ENCODE measurements at places on chromosomes 7 and 10.

GRCh38 chr10:77507291-77507880 is 130.2 kb downstream of the KCNMA1 start:
- no peak for DNase-seq

- DNase-seq = no peak
Observed at GRCh38 chr10:47247148-47248059, 52.6 kb upstream of the GDF10 start.

GRCh38 chr10:28214219-28214618 is 88.6 kb downstream of the MPP7 start:
- DNase-seq = no peak

DNA sequence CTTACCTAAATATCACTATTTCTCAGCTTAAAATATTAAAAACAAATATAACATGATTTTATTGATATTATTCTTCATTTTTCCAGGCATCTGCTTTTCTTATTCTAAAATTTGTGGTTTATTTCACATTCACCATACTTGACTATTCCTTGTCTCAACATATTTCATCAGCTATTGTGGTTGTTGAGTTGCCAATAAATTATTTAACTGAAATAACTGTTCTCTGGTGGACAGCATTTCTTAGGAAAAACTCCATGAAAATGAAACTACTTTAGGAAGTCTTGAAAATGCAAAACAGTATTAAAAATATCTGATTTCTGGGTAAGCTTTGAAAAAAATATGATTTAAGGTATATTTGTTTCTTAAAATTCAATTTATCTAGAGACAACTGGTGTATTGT is 122.9 kb upstream of the SEMA3A start:
- no peak for DNase-seq

DNA sequence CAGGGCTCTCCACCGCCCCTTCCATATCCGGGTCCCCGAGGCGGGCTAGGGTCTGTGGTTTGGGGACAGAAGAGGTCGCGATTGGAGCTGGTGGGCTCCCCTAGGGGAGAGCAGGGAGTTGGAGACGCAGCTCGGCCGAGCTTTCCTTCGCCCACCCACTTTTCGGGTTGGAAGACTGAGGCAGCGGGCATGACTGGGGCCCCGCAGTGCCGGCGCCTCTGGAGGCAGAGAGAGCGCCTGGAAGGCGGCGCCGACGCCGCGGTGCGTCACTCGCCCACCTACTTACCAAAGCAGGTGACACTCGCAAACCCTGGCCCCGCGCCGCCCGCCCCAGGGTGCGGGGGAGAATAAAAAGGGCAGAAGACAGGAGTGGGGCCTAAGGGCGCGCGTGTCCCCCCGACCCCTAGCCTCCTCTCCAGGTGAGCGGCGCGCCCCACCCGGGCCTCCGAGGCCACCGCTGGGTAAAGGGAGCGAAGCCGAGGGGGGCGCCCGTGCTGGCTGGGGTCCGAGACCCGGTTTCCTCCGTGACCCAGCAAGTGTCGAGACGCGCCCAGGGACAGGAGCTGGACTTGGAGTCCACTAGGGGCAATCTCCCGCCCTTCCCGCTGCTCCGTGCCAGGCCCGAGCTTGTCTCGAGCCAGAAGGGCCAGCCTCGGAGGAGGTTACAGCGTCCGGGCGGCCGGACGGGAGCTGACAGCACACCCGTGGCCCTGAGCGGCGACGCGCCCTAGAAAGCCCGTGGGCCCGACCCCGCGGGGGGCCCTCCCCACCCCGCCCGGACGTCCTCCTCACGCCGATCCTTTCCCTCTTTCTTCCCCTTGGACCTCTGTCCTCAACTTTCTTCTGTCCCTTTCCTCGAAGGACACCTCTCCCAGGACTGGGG is 34.4 kb upstream of the GRID1 start:
- DNase-seq = no peak

- no peak for DNase-seq
Observed at GRCh38 chr7:86320889-86321288, 322.8 kb upstream of the GRM3 start.

DNA sequence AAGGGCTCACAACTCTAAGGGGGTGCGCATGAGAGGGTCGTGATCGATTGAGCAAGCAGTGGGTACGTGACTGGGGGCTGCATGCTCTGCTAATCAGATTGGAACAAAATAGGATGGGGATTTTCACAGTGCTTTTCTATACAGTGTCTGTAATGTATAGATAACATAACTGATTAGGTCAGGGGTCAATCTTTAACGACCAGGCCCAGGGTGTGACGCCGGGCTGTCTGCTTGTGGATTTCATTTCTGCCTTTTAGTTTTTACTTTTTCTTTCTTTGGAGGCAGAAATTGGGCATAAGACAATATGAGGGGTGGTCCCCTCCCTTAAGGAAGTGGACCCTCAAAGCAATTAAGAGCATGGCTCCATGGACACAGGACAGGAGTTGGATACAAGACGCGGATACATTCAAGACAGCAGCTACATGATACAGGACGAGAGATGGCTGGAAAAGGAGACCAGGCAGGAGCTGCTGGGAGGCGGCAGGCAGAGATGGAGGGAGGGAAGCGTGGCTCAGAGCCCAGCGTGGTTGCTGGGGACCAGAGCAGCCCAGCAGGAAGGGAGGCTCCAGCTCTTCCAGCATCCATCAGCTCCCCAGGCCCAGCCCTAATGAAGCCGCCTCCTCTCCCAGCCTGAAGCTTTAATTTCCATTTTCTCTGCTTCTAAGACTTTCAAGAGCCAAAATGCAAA is 31.6 kb downstream of the GSDME start:
- DNase-seq = no peak

GRCh38 chr7:2893411-2893861 is 49.3 kb upstream of the GNA12 start:
- no peak for DNase-seq

GRCh38 chr7:33874943-33875342 is 30.4 kb upstream of the BMPER start:
- DNase-seq = no peak

GRCh38 chr7:112092709-112093395 is 113.3 kb downstream of the DOCK4 start:
- no peak for DNase-seq

- DNase-seq = no peak
Observed at GRCh38 chr10:52903397-52903938, 130.9 kb upstream of the MBL2 start.

GRCh38 chr10:72365106-72365895 is 10.6 kb upstream of the DNAJB12 start:
- DNase-seq = no peak

DNA sequence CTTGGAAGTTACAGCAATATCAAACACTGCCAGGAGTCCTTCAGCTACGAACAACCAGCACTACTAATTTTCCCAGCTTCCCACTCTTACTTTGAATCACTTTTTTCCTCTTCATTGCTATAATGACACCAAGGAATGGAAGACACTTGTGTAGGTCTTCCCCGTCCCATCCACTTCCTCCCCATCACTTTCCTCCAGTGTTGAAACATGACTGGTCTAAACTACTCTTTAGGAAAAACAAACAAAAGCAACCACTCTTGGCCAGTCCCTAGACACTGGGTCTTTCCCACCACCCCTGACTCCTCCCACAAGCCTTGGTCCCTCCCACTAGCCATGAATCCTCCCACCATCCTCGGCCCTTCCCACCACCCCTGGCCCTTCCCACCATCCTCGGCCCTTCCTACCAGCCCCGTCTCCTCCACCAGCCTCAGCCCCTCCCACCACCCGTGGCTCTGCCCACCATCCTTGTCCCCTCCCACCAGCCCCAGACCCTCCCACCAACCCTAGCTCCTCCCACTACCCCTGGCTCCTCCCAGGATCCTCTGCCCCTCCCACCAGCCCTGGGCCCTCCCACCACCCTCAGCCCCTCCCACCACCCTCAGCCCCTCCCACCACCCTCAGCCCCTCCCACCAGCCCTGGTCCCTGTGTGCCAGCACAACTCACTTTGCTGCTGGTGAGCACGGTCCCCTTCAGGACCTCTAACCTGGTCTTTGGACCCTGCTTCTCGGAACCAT is 68.5 kb downstream of the CXCL12 start:
- DNase-seq = peak; percentile 43

DNA sequence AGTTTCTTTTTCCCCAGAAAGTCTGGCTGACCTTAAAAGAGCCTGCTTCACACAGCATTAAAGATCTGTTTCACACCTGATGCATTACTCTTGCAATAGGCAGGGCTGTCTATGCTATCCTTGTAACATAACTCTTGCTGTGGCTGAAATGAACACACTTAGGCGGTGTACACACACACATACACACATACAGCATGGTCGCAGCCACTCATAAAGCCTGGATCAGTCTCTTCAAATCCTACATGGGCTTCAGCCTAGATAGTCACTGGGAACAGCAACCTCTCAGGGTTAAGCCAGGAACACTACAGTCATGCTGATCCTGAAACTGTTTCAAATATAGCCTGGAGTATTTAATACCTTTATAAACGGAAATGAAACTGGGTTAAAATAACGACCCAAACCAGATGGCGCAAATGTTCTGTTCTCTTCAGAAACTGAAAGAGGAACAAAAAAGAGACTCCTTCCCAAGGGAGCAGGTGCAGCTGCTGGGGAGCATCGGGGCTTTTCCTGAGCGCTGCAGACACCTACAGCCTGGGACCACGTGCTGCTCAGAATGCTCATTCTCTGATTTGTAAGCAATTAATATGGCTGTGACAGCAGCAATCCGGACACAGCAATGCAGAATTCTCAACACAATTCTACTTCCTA is 61.0 kb upstream of the SFMBT2 start:
- DNase-seq = peak; percentile 95

GRCh38 chr7:41832941-41833340 is 130.1 kb upstream of the INHBA start:
- no peak for DNase-seq

DNA sequence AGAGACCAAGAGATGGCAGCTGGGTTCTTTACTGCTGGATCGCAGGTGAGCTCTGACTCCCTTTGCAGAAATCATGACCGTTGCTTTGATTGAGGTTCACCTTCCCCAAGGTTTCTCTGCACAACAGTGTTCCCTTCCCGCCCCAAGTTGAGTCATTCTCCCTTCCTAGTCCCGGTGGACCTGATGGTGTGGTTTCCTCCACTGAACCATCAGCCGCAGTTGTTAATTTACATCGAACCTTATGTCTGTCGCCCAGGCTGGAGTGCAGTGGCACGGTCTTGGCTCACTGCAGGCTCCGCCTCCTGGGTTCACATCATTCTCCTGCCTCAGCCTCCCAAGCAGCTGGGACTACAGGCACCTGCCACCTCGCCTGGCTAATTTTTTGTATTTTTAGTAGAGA is 5.8 kb downstream of the ZSCAN25 start:
- no peak for DNase-seq

- no peak for DNase-seq
Observed at GRCh38 chr10:85926986-85927385, 439.6 kb downstream of the GRID1 start.

Measured in GM12864 (cell line).